ENCODE measurements at places on chromosomes 4 and X. TPM values are rescaled to one million over a fixed set of nuclear protein-coding genes. Genes with fewer than 3 reads are reported as not detected.

GRCh38 chr4:142121448-142122350 is 485.3 kb downstream of the IL15 start:
- no peak for DNase-seq

- DNase-seq, result no peak
These were observed 18.6 kb upstream of the SEPSECS start for GRCh38 chr4:25178838-25179261.

- DNase-seq, result no peak
These were observed 392.6 kb downstream of the IL1RAPL1 start for GRCh38 chrX:28979877-28980276.

DNA sequence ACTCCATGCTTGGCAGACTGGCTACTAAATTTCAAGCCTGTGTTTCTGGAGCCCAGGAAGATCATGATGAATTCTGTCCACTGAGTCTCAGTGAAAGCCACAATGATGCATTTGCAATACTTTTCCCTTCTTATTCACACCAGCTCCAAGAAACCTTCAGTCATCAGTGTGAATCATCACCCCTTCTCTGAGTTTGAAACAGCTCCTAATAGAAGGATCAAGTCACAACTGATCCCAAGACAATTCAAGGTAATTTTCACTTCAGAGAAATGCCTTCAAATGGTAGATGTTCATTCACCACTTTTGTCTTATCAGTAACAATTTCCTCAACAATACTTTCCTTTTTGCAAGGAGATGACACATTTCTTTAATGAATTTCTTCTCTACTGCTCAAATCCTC is 257.4 kb downstream of the NLGN4X start:
- DNase-seq, result no peak

DNA sequence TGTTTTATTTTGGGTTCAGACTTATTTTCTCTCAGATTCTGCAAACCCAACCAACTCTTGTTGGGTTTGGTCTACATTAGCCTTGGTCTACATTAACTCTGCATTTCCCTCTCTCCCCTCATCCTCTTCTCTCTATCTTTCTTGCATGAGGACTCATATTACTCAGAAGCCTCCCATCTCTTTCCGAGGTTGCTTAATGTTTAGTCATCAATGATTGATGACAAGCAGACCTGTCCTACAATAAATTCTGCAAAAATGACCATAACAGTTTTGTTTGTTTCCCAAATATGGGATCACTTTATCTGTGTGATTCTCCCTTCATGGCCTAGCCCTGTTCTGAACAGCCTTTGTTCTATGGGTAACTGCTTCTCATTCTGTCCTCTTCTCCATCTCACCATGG is 75.2 kb downstream of the GABRB1 start:
- DNase-seq, result no peak

GRCh38 chr4:81392164-81392563 is 79.5 kb downstream of the RASGEF1B start:
- DNase-seq, result no peak

GRCh38 chrX:5549512-5549911 is 679.2 kb downstream of the NLGN4X start:
- no peak for DNase-seq

GRCh38 chr4:37383579-37384229 is 139.2 kb downstream of the NWD2 start:
- DNase-seq, result no peak

GRCh38 chr4:112448306-112449132 is 67.5 kb downstream of the NEUROG2 start:
- no peak for DNase-seq

DNA sequence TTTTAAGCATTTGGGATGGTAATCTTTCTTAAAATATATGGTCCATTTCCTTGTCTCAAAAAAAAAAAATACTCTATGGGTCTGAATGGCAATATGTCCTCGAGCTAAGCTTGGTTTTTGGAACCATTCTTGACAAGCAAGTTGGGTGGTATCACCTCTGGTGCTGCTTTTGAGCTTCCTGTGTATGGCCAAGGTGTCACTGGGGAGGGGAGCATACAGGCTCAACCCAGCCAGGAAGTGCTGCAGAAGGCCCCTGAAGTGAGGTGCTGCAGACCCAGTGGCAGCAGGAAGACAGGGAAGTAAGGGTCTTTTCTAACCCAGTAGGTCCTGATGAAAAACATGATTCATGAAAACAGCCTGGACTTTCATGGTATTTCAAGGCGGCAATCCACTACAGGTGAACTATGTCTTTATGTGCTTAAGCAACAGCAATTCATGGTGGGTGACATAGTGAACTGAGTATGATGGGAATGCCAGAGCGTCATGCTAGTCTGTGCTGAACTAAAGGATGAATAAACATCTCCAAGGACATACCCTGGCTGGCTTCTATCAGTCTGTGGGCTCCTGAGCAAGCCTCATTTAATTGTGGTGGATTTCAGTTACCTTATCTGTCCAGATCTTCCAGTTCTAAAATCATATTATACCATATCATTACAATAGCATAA is 15.1 kb downstream of the TRAPPC2 start:
- DNase-seq, result peak; percentile 65

DNA sequence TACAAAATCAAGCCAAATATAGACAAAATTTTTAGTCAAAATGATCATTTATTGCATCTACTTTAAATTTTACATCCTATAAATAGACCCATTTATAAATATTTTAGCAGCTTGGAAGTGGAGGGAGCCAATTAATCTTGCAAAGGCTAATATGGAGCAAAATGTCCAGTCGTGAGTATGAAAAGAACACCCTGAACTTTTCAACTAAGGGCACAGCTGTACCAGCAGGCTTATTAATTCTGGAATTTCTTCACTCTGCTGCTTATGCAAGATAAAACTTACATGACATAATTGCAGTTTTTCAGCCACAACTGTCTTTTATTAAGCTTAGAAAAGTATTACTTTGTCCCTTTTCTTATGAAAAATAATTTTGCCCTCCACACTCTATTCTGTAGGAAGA is 22.9 kb upstream of the USP53 start:
- no peak for DNase-seq

DNA sequence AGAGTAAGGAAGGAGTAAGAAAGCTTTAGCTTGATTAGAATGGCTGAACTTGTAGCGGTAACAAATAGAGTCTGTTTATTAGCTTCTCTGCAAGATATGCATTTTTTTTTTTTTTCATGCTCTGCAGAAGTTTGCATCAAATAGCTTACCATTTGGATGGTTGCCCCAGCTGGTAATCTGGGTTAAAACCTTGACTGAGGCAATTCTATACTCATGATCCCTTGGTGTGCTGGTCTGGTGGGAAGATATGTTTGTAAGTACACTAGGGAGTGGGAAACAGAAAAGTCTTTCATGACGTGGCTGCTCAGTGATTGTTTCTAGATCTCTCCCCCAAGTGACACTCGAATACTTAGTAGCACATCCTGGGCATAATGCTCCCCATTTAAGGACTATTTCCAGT is 32.1 kb downstream of the SEPTIN11 start:
- DNase-seq, result no peak

DNA sequence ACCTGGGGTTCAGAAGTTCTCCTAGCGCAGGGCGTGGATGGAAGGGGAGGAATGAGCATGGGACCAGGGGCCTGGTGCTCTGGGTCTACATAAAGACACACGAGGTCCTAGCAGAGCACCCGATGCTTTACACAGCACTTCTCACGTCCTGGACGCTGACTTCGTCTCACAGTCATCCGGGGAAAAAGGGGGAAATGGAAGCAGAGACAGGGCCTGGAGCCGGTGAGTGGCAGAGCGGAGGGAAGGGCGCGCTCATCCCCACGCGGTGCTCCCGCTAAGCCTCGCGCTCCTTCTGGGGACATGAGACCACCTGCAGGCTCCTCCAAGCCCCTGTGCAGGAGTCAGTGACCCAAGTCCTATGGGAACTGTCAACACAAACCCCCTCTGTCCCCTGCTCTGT is 157.7 kb downstream of the AFAP1 start:
- no peak for DNase-seq

DNA sequence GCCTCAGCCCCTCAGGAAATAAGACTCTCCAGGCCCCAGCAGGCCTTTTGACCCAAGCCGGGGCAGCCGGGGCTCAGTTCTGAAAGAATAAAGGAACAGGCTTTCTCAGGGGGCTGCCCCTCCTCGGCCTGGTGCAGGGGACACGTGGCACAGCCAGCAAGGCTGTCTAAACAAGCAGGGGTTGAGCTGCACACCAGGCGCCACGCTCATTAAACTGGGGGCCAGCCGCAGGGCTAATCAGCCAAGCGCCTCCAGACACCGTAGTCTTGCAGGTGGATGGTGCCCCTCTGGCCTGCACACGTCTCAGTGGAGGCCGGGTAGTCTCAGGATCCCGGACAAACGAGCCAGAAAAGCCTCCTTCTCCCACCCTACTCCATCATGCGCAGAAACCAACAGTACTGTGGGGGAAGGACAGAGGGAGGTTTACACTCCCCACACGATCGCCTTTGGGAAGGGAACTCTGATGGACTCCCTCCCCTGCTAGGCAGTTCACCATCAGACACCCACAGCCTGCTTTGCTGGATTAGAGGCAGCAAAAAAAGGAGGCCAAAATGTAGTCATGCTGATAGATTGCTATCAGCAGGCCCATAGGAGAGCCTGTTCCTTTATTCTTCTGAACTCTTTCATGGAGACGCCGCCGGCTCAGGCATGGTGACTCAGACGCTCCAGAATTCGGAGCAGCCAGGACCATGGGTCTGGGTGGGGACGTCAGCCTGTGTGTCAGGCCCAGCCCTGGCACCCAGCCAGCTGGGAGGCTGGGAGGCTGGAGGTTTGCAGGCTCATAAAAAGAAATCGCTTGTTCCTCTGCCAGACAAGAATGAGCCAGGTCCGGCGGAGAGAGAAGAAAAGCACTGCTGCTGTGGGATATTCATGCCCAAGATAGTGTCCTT is 342.4 kb downstream of the BCOR start:
- no peak for DNase-seq

GRCh38 chr4:174702979-174703478 is 126.0 kb downstream of the GLRA3 start:
- DNase-seq, result no peak

DNA sequence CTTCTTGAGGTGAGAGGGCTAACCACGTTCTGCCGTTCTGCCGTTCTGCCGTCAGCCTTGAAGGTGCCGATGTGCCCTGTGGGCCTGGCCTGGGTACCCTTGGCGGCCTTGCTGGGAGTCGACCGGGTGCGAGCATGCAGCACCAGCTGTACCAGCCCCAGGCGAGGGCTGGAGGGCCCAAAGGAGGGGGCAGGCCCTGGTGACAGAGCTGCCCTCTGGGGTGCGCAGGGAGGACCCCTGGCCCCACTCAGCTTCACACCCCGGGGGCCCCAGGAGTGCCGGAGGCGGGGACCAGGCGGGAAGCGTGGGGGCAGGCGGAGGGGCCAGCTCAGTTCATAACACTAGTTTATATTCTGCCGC is 22.1 kb downstream of the UVSSA start:
- DNase-seq, result no peak

- no peak for DNase-seq
These were observed 33.1 kb upstream of the ARHGEF9 start for GRCh38 chrX:63818156-63818555.

DNA sequence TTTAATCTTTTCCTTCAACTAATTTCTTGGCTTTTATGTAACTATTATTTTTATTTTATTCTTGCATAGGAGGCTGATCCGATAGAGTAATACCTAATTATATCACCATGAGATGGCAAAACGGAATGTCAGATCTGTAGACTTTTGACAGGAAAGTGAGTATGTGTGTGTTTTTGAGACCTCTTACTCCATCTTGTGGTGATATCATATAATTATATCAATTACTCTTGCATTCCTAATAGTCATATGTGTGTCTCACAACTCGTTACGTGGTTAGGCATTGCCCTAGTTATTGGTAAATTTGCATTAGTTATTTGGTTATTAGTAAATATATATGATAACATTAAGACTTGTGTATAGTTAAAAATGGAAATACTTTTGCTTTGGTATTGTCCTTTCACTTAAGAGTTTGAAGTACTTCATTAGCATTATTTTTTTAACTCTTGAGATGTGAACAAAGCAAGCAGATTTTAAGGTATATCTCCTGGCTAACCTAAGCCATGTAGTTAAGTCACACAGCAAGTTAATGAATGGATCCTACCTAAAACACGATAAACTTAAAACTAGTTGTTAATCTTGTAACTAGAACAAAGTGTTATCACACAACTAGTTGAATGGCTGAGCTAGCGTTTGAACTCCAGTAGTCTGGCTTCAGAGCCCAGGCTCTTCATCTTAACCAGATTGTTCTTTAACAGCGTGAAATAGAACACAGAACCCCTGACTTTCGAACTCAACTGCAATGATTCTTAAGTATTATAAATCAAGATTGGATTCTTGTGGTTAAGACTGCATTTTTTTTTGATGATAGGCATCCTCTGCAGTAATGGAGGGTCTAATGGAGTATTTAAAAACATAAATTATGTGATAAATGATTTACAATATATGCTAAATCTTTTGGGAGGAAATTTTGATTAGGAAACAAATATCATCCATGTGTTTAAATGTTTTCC is 67.1 kb downstream of the PGRMC2 start:
- no peak for DNase-seq

DNA sequence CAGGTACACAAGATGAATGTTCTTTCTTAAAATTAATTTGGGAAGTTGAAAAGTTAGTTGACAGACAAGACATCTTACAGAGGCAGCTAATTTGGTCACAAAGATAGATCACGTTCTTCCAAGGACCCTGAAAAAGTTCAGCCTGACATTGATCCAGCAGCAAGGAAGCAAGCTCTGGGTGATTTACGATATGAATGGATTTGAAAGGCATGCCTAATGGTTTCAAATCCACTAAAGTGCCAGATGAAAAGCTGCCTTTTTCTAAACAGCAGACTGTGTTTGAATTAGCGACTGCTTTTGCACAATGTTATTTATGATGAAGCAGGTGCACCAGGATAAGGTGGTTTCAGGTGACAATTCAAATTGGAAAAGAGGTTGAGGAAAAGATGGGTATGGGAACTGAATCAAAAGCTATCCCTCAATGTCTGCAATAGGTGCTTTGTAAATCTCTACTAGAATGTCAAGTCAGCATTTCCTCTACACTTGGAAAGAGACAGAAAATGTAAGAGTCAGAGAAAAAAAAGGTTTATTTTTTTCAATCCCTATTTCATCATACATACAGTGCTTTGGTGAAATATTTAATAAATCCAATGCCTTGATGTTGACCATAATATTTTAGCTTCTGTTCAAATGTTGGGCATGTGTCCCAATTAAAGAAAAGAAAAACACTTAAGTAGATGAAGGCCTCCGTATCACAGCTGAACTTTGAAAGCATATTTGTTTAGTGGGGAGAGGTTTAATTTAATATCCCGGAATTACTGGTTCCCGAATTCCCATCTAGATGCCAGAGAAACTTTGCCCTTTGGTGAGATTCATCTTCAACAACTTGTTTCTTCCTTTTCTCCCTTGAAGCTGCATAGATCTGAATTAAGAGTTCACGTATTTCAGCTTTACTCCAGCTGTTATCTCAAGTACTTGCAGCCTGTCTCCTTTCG is 6.0 kb downstream of the RASGEF1B start:
- no peak for DNase-seq

- DNase-seq, result no peak
These were observed 55.2 kb downstream of the CHST7 start for GRCh38 chrX:46628460-46629371.

GRCh38 chrX:23919706-23920320 is 12.0 kb downstream of the CXorf58 start:
- DNase-seq, result no peak

TCP11X2 gene
- not detected for total RNA-seq

RNF212 gene
- total RNA-seq, result 0.89 TPM

AGA gene
- 15.1 TPM for total RNA-seq

ATP2B3 gene
- not detected for total RNA-seq

TMPRSS11D gene
- total RNA-seq, result not detected

MAGEB16 gene
- not detected for total RNA-seq
